NCI-H774 (cell line): ENCODE measurements at places on chromosomes 5 and 9.

DNA sequence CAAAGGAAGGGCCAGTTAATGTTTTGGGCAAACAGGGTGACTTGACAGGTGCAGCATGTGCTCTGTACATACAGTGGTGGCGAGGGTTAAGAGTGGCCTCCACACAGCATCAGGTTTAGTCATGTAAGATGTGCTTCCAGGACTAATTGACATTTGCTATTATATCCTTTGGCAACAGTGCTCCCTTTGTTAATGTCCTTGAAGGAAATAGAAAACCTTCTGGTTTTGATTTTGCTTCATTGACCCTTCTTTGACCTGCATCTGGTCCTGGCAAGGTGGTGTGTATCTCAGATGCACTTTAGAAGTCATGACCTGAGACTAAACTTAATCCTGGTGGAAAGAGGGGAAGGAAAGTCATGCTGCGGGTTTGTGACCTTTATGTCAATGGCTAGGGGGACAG, 440.0 kb downstream of the ENC1 start:
- peak; percentile 98 for DNase-seq

DNA sequence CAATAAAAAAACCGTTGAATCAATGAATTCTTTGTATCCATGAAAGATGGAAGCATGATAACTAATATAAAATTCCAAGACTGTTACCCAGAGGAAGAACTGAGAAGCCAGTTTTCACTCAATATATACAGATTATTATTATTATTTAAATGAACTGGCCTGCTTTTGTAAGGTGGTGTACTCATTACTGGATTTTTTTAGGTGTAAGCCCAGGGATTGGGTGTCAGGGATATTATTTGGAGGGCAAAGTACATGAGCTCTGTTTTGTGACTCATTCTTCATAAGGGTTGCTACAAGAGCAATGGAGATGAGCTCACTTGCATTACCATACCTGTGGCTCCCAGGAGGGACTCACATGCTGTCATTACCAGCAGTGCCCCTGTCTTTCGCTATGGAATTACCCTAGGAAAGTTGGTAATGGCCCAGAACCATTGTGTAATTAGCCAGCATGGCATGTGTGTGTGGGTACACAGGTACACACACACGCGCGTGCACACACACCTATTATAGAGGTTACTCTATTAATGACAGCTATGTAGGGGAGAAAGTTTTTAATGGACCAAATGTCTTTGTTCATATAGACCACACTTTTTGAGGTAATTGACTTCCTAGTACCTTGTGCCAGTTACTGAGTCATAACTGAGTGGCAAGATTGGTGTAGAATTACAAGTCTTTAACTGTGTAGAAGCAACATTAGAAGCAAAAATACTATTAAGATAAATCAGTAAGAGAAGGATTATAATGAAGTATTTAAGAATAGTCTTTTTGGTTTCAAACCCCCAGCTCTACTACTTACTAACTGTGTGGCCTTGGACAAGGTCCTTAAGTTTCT, 143.4 kb downstream of the GDNF start:
- DNase-seq: no peak

DNA sequence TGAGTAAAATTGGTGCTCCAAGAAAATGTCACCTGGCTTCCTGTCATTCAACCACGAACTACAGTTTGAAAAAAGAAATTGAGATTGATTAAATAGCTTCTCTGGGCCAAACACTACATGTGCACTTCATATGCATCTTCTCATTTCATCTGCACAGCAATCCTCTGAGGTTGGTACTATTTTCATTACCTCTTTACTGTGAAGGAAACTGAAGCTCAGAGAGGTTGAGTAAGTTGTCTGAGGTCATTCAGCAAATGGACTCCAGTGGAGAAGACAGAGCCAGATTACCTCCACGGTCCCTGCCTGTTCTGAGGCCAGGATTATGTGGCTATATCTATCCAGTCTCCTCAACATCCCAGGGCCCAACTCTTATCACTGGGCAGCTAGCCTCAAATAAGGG, 46.5 kb downstream of the SLC6A7 start:
- no peak for DNase-seq

DNA sequence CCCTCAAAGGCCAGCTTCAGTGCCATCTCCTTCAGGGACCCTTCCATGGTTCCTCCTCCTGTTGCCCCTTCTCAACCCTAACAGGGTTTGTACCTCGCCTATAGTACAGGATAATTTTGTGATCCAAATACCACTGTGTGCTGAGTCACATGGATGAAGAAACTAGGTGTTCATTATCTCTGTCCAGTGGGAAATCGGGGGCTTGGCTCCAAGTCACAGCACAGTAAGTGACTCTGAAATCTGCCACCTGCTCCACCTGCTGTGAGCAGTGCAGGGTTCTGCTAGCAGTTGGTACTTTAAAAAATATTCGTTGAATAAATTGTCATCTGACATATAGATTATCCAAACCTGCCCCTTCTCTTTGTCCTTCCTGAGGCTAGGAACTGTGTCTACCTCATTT, 123.2 kb upstream of the OTULINL start:
- no peak for DNase-seq

DNA sequence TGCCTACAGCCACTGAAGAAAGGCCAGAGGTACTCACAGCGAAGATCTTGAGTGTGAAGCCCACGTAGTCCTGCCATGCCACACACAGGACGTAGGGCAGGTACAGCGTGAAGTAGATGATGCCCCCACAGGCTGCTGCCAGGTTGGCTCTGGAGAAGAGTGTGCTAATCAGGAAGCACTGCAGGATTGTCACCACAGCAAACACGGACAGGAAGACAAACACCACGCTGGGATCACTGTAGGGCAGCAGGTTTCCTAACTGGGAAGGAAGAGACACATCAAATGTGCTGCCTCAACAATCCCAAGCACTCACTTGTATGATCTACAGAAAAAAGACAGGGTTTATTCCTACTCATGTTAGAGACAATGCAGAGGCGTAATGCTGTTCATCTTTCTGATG, 63.0 kb downstream of the NIPSNAP3B start:
- DNase-seq: no peak

DNA sequence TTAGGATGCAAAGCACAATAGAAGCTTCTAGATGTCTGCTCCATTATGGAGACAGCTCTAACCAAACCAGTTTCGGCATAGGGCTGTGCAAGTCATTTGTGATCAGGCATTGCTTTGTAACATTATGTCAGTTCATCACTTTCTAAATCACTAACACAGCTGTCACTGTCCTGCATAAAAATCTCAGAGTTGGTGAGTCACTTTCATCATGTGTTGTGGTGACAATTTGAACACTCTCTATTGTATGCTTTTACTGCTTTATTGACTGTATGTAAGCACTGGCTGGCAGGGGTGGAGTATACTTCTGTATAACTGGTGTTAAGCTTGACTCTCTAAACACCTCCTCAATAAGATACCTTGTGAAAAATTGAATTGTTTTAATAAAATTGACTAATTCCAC, 77.9 kb downstream of the SLCO4C1 start:
- no peak for DNase-seq

DNA sequence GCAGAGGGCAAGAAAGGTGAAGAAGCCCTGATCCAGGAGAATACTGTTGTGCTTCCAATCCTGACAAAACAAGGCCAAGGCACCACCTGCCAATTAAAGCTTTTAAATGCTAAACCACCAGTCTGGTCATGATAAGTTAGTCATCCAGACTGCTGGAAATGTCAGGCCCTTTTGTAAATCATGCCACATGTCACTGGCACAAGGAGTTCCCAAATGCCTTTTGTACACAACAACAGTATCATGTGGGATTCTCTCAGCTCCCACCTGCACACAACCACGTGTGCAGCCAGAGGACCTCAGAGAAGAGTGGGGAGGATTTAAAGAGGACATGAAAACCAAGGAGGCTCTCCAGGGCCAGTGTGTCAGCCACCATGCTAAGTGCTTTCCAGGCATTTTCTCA, 99.3 kb downstream of the CDK5RAP2 start:
- DNase-seq: peak; percentile 22

GRCh38 chr9:38243993-38244392, 148.5 kb upstream of the ALDH1B1 start:
- no peak for DNase-seq

DNA sequence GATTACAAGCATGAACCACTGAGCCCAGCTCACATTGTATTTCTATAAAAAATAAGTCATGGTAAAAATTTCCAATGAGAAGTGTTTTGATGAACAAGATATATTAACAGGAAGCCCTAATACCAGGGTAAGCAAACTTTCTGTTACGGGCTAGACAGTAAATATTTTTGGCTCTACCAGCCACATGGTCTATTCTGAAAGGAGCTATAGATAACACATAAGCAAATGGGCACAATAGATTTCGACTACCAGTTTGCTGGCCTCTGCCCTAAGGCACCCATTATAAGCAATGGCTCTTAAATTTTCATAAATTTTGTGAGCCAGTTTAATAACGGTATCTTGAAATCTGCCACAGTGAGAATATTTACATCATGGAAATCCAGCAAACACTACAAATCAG, 8.1 kb downstream of the UBQLN1 start:
- DNase-seq: no peak

- DNase-seq: no peak
Measured at GRCh38 chr9:68685770-68686169, 19.3 kb upstream of the PIP5K1B start.

DNA sequence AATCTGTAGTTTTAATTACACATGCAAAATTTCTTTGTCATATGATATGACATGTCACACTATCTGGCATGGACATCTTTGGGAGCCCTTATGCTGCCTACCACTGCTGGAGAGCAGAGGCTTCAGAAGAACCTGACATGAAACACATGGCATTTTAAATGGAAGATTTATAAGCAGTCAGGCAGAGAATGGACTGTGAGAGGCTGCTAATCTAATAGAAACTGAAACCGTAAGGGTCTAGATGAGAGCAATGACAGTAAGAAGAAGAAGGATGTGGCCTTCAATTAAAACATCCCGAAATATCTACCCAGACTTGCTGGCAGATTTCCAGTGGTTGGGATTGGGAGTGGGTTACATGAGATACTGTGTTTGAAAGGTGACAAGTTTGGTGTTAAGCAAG, 149.8 kb downstream of the MACIR start:
- DNase-seq: no peak

- no peak for DNase-seq
Measured at GRCh38 chr5:131644822-131645221, 9.8 kb upstream of the RAPGEF6 start.

GRCh38 chr5:143216211-143216610, 187.3 kb downstream of the NR3C1 start:
- no peak for DNase-seq

DNA sequence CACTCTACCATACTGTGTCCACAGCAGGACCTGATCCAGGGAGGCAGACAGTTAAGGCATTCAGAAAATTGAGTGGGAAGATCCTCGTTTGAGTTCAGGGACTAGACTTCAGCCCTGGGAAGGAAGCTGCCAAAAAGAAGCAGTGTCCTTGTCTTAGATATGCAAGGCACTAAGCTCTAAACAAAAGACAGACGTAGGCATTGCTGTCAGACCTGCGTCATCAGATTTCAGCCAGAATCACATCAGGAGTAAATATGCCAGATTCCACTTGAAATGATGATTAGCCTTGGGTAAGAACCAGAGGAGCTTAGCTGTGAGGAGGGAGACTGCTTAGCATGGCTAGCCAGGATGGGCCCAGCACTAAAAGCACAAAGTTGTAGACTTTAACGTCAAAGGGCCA, 56.7 kb downstream of the MAMDC2 start:
- no peak for DNase-seq

- no peak for DNase-seq
Measured at GRCh38 chr5:116671211-116671736, 96.7 kb upstream of the SEMA6A start.

DNA sequence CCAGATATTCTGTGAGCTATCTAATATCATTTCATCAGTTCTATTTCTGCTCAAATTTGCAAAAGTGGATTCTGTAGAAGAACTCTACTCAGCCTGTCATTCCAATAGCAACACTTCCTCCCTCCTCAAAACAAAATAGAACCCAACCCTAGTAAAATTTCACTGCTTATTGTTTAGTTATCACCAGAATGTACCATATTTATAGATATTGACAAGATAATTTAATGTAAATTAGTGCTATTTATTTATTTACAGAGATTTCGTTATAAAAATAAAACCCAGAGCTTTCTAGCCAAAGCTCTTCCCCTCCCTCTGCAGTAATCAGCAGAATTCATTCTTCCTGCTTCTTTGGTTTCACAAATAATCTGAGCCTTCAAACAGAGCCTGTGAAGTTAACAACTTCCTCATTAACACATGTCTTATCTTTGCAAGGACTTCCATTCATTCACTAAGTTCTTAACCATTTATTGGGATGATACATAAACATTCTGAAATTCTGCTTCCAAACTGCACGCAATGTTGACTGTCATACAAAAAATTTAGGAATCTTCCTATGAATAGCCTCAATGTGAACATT, 73.7 kb upstream of the PJA2 start:
- DNase-seq: no peak

DNA sequence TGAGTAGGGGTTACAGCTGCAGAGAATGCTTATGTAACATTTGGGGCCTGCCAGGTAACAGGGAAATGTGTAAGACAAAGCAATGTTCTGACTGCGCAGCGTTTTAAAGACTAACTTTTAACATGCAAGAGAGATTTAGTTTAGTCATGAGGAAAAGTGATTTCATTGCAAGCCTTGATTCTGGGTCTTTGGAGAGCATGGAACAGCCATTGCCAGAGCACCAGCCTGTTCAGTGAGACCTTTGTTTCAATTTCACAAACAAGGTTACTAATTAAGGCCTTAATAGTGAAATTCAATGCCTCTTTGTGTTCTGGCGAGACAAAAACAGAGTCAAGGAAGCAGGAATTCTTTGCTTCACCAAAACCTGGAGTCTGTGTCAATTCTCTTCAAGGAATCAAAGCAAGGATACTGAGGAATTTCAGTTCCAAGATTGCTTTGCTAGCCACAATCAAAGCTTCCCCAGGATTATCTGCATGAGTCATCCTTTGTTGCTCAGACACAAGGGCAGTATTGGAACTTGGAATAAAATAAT, 14.4 kb downstream of the CKMT2 start:
- no peak for DNase-seq

DNA sequence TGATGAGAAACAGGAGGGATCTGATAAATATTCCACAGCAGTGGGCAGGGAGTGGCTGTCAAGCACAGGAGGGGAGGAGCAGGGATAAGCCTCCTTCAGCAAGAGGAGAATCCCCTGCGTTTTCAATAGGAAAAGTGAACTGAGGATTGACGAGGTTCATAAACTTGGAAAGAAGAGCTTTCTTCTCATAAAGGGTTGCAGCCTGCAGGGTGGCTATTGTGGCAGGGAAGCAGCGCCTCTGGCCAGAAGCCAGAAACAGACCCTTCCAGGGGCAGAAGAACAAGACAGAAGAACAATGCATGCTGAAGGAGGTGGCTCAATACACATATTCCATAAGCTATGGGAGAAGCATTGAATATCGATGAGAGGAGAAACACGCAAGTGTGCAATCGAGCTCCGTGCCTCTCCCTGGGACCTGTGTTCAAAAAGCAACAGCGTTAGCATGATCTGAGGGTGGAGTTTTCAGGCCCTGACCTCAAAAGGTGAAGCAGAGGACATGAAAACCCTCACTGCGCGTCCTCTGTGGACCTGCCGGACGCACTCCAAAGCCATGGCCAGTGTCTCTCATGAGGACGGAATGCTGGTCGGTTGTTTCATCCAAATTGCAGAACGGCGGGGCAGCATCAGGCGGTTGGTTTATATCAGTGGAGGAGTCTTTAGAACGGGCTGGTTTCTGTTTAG, 67.6 kb downstream of the ANKRD33B start:
- no peak for DNase-seq

- DNase-seq: peak; percentile 15
Measured at GRCh38 chr5:132812781-132813598, at the start of gene SOWAHA. SOWAHA (plus strand) TSS chr5:132813302; CDS start chr5:132813622, 320 bp downstream.

- no peak for DNase-seq
Measured at GRCh38 chr9:129022037-129022436, 6.1 kb downstream of the SH3GLB2 start.

- no peak for DNase-seq
Measured at GRCh38 chr9:137054932-137055384, 1.1 kb upstream of the ENTPD2 start.
